Vagina (tissue), 2 donors: ENCODE measurements at places on chromosomes 12 and 14.

GRCh38 chr12:56011509-56012090, 9.2 kb upstream of the IKZF4 start:
- DNase-seq: no peak

GRCh38 chr14:104458845-104459244, 120.7 kb upstream of the C14orf180 start:
- no peak for DNase-seq

GRCh38 chr12:27076928-27077327, 5.5 kb downstream of the C12orf71 start:
- no peak for DNase-seq

DNA sequence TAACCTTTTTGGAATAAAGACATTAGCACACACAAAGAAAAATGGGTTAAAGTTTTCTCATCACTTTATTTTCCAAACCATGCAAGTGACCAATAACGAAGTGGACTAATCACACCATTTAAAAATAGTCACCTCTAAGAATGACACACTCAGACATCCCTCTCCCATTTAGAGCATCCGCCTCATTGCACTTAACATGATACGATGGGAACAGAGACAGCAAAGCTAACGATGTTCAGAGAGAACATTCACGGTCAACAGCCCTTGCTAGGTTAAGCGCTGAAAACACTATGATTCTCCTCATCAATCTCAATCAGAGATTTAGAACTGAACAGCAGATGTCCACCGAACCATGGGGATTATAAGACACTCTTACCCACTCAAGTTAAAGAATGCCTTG, 35.8 kb downstream of the NIN start:
- no peak for DNase-seq

DNA sequence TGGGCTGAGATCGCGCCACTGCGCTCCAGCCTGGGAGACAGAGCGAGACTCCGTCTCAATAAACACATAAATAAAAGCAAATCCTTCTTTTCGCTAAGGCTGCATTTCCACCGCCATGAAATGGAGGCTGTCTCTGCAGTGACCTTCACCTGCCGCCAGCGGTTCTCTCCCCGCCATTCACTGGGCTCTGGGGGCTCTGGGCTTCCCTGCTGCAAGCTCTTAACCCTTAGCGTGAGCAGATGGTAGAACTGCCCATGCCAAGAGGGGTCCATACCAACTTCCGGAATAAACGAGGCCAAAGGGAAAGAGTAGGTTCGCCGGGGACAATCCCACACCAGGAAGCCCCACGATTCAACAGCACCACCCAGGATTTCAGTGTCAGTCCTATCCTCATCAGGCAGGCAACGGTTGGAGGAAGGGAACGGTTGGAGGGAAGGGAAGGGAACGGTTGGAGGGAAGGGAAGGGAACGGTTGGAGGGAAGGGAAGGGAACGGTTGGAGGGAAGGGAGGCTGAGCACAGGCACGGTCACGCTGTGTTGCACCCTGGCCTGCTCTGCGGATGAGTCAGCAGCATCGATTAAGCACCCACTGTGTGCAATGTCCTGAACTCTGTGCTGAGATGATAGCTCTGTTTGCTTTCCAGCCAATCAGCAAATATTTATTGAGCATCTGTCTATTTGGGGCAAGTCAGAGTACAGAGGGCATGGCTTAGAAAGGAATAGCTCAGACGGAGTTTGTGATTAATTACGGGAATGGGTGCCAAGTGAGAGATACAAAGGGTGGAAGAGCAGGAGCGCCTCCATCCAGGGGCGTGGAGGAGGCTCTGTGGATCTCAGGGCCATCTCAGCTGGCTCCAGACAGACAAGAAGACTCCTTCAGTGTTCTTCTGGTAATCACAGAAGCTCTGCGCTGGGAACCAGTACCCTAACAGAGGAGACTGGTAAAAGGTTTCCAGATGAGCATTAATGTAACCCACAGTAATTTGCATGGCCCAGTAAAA, 77.9 kb downstream of the NINJ2 start:
- no peak for DNase-seq

DNA sequence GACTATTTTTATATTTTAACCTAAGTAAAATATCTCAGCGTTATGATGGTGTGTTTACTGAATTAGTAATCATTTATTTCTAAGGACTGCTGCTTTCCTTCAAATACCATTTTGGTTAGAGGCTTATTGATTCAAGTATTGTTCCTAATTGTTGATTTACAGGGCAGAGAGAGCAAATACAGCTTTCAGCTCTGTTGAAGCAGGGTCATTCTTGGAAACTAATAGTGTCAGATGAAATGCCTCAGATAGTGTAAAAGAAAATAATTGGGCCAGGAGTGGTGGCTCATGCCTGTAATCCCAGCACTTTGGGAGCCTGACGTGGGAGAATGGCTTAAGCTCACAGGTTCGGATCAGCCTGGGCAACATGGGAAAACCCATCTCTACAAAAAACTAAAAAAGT, 249.3 kb downstream of the FUT8 start:
- DNase-seq: no peak

DNA sequence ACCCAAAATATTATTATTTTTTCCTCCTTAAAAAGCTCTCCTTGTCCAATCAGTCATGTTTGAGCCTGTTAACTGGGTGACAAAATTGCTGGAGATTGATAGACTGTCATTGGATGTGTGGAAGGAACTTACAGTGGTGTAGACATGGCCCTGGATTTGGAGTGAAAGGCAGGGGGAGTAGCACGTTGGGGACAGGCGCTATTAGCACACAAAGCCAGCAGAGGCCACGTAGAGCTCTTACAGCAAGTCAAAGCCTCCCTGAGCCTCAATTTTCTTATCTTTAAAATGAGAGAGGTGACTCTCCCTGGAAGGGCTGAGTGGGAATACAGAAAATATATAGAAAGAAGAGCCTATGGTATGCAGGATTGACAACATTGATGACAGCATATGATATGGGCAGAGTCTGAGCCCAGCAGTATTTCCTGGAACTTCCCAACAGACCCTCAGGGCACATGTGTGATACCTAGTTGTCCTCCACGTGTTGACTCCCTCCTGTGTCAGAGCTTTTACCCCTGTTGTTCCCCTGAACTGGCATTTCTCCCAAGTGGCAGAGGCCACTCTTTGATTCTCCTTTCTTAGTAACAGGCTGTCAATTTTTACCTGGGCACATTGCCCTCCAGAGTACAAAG, 504.9 kb downstream of the VRK1 start:
- DNase-seq: no peak

GRCh38 chr12:123952037-123952436, 20.6 kb downstream of the CCDC92 start:
- no peak for DNase-seq

- DNase-seq: no peak
Observed at GRCh38 chr12:131456301-131457027, 254.4 kb upstream of the SFSWAP start.

- DNase-seq: no peak
Observed at GRCh38 chr12:9333161-9333560, 125.0 kb upstream of the PZP start.
